ENCODE measurements at places on chromosomes 1 and 21.

GRCh38 chr1:211924256-211924655 is 93.7 kb upstream of the LPGAT1 start:
- no peak for DNase-seq

DNA sequence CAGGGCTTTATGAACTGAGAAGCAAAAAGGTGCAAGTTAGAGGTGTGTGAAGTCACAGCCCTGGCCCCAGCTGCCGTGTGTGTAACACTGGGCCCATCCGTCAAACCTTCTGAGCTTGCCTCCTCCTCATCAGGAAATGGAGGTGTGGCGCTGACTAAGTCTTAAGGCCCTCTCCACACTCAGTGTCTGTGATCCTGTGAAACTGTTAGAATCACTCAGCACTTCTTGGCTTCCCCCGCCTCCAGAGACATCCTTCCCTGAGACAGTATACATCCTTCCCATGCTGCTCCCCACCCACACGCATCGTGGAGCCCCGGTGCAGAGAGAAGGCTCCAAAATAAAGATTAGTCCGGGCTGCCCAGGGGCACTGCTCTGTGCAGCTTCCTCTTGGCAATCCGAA is 33.3 kb downstream of the LRP8 start:
- DNase-seq: no peak

GRCh38 chr21:45294509-45295291 is 7.0 kb upstream of the POFUT2 start:
- no peak for DNase-seq

DNA sequence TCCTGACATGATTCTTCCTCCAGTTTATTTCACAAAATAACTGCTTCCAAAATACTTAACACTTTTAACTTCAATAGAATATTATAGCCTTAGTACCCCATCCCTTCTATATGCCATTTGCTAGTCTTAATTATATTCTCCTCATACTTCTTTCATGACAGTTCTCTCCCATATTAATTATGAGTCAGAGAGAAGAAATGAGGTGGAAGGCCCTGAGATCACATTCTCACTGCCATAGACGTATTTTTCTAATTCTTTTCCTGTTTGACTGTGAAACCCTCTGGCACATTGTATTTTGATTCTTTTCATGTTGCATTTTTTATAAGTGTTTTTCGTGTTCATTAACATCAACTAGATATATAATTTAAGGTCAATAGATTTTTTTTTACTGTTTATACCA is 88.4 kb downstream of the GTF2B start:
- no peak for DNase-seq

DNA sequence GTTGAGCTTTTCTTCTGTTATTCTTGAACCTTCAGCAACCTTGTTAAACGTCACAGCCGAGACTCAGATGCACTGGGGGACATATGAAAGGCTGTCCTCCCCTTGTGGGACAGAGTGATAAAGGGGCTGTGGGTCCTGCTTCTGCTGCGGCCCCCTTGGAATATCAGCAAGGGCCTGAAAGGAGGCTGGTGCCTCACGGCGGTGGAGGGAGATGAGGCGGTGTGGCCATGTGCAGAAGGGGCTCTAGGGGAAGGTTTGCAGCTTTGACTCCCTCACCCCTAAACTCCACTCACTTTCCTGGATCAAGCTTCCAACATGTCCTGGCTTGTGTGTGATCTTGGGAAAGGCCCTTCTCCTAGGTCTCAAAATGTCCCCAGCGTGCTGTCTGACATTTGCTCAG is 270.7 kb upstream of the CSF3R start:
- DNase-seq: no peak

DNA sequence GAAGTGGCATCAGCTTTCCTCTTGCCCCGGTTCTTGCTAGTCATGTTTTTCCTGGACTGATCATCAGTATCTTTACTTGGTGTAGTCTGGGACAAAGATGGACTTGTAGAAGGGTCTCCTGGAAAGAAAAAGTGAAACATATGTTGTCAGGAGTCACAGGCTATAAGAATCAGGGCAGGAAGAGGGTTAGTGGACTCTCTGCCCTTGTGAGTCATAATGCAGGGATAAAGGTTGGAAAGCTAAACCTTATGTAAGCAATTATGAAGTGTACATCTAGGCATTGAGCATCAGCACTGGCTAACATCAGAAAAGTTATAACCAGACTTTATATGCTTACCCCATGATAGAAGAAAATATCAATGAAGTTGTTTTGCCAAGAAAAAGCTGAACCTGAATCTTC is 51.2 kb downstream of the XKR8 start:
- DNase-seq: no peak

DNA sequence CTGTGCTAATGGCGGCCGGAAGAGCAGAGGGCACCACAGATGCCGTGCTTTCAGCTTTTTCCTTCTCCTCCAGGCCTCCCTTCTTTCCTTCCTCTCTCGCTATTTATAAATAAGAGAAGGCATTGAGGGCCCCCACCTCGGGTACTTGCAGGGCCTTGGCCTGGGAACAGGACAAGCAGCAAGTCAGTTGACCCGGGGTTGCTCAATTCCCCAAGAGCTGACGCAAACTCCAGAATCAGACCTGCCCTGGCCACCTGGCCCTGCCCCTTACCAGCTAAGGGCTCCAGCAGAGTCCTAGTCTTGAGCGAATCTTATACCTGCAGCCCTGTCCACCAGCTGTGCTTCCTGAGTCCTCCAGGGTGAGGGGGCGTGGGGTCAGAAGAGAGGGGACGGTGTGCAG is 13.5 kb downstream of the TNFRSF1B start:
- no peak for DNase-seq
